Stimulated activated naive CD4-positive, alpha-beta T cell treated with Interleukin-2 at 50 U/mL for 16 hours (primary cell): ENCODE measurements at places on chromosomes 5 and 9.

DNA sequence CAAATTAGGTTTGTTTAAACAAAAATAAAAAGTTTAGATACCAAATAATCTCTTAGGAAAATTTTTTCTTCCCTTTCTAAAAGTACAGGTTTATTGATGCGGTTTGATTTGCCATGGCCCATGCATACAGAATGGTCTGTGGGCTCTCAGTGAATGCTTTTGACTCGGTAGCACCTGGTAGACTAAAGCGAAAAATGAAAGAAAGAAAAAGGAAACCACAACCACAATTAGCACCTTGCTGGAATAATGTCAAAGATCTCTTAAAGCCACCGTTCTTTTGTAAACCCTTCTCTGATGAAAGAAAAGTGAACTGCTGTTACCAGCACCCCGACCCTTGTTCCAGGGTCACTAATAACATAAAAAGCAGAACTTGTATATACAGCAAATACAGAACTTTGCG is 157.9 kb downstream of the NFIB start:
- DNase-seq: no peak

DNA sequence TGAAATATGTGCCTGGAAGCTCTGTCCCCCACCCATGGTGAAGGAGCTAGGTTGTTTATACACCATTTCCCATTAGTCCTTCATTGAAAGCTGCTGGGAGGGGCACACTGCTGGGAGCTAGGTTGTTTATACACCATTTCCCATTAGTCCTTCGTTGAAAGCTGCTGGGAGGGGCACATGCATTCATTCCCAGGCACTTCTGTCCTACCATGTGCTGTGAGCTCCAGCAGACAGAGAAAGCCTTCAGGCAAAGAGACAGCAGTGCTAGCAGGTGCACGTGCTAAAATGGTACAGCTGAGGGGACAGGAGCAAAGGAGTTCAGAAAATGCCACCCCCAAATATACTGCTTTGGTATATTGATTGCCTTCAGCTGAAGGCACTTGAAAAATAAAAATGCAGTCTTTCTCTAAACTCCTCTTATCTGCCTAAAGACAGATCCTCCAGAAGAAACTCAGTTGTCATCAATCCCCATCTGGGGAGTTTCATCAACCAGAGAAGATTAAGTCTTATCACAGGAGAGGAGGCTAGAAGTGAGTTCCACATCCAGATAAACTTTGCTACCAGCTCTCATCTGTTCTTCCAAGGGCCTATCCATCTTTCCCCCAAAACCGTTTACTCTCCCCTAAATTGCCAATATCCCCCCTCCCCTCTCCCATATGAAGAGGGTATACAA is 27.7 kb upstream of the DAPK1 start:
- no peak for DNase-seq

- no peak for DNase-seq
Observed at GRCh38 chr9:122364117-122364782, 6.6 kb upstream of the PTGS1 start.

DNA sequence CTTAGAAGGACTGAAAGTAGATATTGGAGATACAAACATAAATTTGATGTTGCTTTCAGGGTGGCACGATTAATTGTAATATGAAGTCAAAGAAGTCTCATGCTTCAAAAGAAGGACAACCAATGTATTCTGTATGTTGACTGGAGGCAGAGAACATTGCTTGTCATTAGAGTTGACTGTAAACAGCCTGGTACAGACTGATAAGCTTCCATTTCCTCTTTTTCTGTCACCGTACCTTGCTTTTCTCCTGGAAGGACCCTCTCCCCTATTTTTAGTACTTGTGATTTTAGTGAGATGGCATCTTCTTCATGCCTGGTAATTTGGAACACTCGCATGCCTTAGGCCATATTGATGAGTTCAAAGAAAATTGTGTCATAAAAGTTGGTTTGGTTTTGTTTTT is 809.4 kb downstream of the PRELID2 start:
- no peak for DNase-seq

- no peak for DNase-seq
Observed at GRCh38 chr5:126650463-126650862, 49.7 kb downstream of the PHAX start.
